ENCODE measurements at places on chromosomes 12 and 14.

DNA sequence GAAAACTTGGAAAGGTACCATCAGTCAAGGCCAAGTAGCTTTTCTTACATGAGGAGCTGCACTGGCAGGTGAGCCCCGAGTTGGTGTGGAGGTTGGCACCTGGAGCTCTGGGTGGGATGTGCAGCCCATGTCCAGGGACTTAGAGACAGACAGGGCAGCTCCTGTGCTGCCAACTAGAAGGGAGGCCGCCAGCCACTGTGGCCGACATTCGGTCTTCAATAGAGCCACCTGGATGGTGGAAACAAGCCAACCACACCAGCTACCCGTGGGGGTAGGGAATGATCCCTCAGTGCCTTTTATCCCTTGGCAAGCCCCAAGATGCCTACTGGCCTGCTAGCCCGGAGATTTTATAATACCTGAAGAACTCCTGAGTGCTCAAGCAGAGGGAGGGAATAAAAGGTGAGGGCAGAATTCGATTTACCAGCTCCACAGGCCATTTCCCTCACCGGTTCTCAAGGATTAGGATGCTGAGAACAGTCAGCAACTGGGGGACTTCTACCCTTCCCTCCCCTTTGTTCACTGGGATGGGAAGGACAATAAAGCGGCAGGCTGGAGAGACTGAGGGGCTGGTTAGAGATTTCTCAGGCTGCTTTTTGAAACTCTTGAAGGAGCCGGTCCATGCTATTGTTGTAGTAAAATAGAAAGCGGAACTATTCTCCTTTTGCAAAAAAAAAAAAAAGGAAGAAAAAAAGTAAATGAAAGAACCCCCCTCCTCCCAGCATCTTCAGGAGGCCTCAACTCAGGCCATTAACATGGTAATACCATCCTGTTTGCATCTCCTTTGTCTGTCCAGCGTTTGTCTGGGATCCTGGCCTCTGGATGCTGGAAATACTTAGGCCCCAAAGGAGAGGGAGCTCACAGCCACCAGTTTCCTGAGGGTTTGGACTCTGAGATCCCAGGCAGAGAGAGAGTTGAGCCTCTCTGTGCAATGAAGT lies 321.6 kb downstream of the ZFP36L1 start:
- DNase-seq = no peak

- DNase-seq = no peak
Measured at GRCh38 chr14:80536456-80536855, 325.2 kb upstream of the DIO2 start.

DNA sequence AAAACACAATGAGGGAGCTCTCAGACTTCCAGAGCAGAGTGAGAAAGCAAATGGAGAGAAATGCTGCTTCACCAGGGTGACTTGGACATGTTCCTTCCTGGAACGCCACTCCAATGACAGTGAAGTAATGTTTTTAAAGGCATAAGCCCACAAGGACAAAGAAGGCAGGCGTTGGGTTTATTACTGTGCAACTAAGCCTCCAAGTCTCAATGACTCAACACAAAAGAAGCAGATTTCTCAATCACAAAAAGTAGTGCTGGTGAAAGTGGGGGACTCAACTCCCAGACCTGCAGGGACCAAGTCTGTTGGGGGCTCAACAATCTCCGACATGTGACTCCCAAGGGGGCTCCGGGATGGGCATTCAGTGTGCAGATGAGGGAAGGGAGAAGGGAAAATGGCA lies 505.2 kb downstream of the BCL11B start:
- DNase-seq = no peak

DNA sequence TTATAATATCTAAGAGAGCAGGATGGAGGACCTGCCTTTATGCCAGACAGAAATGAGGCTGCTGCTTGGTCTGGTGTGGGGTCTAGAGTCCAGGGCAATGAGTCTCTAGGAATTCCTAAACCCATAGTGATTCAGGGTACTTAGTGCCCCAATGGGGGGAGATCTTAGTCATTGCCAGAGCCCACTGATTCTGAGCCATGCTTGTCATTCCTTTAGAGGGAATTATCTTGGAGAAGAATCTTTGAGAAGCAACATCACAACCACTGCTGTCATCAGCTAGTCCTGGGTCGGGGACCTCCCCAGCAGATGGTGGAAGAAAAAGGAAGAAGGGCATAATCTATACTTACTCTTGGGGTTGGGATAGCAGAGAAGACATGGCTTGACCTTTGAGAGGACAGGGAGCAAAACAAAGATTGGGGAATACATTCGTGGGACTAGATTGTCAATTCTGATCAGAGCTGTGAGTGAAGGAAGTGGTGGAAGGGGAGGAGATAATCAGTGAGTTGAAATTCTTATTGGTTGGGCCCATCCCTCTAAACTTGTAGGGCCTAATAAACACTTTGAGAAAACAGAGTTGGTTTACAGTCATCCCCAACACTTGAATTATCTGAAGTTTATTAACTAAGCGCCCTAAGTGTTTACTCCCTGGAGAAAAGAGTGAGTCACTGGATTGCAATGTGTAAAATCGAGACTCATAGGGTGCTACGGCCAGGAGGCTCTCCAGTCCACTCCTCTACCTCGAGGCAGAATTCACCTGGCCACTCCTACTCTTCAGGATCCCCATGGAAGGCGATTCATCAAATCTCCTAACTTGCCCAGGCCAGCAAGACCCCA lies 3.0 kb upstream of the KRT3 start:
- no peak for DNase-seq

- DNase-seq = no peak
Measured at GRCh38 chr14:29339494-29340172, 573.0 kb downstream of the FOXG1 start.

GRCh38 chr12:1836854-1837421 lies 16.6 kb downstream of the LRTM2 start:
- no peak for DNase-seq

GRCh38 chr12:68865399-68866164 lies 57.6 kb downstream of the MDM2 start:
- no peak for DNase-seq

DNA sequence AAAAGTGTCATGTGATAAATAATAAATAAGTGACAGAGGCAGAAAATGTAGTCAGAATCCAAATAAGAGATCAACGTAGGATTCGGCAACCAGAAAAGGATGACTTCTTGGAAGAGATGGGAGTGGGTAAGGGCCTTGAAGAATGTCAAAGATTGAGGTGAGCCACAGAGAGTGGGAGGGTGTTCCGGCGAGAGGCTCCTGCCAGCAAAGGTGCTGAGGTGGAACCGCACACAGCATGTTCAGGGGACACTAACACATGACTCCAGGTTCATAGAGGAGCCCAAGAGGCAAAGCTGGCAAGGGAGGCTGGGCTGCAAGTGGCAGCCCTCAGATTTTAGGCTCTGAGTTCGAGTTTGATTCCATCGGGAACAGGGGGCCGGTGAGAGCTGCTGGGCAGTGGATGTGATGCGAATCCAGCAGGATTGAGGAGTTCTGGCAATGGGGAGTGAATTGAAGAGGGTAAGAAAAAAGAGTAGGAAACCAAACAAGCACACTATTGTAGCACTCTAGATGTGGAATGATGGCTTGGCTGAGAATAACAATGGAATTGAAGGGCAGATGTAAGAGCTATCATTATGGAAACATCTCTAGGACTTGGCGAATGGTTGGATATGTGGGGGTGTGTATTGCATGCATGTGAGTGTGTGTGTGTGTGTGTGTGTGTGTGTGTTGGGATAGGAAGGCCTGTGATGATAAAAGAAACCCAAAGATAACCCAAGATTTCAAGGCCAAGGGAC lies 36.5 kb downstream of the LRRC74A start:
- no peak for DNase-seq

DNA sequence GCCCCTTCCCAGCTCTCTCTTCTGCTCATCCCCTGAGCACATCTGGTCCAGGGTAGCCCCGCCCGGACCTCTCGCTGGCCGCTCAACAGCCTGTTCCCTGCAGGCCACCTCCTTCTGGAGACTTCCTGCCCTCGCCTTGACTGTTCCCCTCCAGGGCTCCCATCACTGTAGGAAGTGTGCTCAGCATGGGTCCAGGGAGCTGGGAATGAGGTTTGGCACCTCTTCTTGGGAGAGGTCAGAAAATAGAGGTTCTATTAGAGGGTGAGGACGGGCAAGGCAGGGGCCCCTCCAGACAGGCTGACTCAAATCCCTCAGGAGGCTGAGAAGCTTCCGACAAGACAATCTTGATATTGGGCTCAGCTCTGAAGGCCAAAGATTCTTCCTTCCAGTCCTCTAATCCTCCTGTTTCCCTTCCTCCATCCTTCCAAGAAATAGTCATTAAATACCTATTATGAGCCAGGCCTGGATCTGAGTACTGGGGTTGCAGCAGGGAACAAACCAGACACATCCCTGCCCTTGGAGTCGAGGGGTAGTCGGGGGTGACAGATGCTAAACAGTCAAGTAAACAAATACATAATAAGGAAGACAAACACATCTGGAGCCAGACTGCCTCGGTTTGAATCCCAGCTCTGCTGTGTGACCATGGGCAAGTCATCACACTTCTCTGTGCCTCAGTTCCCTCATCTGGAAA lies 30.6 kb downstream of the CMKLR1 start:
- no peak for DNase-seq

- no peak for DNase-seq
Measured at GRCh38 chr12:122825773-122826724, 9.2 kb upstream of the HIP1R start.

DNA sequence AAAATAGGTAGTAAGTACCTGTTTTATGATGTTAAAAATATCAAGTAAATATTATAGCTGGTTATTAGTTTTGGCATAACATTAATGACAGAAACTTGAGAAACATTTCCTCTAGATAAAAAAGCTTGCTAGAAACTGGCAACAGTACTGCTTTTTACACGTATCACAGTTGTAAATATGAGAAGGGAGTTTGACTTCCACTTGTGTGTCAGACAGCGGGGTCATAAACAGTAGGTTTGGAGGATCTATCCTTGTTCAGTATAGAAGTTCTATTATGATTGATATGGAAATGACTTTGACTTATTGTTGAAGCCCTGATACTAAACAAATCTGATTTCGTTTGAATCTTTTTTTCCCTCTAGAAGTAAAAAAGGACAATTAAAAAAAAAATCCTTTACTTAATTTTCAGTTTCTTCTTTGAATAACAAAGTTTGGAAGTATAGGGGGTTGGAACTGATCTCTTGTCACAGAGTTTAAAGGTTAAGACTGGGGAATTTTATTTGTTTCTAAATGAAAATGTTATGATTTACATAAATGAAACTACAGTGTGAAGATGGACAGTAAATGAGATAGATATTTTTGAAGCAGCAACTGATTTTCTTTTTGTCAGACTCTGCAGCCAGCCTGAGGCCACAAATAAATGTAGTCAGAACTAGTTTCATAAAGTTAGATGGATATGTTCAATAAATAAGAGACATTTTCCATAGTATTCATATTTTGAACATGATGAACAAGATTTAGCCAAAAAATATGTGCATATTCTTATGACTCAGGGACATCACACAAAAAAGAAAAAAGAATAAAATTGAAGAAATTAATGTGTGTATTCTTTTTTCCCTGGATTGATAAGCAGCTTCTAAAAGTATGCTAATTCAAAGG lies 50.1 kb downstream of the WNK1 start:
- no peak for DNase-seq

DNA sequence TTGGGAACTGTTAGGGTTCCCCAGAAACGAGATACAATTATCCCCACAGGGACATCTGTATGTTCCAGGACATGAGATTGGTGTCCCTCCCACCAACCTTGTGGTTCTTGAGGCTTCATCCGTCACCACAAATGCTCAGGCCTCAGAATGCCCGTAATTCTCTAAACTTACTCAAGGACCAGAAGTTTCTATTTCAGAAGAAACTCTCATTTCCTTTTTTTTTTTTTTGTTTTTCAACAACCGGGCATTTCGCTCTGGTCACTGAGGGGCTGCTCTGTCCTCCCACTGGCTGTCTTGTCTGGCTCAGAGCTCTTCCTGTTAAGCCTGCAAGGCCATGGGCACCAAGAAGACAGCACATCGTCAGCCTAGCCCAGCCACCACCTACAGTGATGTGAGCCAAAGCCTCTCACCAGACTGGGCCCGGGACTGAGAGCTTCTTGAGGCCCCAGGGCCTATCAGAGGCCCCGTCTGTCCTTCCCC lies 36.2 kb downstream of the VDR start:
- peak; percentile 57 for DNase-seq

- DNase-seq = no peak
Measured at GRCh38 chr12:20368114-20368650, at the start of gene PDE3A. PDE3A (plus strand) TSS chr12:20368537; CDS start chr12:20369285, 748 bp downstream.

GRCh38 chr12:79920421-79921238 lies 14.3 kb downstream of the PPP1R12A start:
- no peak for DNase-seq

- no peak for DNase-seq
Measured at GRCh38 chr12:121839993-121840761, 18.5 kb downstream of the HPD start.

- DNase-seq = peak; percentile 12
Measured at GRCh38 chr12:117105902-117106301, 6.7 kb upstream of the TESC start.

GRCh38 chr12:4261655-4262054 lies 11.9 kb upstream of the CCND2 start:
- DNase-seq = no peak

DNA sequence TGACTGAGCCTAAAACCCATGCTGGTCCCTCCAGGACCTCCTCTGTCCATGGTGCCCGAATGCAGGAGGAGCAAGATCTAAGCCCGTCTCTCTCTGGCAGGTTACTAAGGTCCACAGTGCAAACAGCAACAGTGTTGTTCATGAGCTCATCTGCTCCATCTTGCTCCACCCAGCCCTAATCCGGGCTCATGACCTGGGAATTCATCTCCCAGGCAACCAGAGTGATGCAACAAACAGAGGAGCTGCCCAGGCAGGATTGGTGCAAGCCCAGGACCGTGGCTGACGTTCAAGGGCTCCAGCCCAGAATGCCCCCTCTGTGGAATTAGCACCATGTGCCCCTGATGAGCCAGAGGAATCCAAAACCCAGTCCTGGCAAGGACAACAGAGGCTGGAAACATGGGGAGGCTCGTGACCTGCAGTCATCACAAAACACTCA lies 29.9 kb downstream of the HSPB8 start:
- no peak for DNase-seq

DNA sequence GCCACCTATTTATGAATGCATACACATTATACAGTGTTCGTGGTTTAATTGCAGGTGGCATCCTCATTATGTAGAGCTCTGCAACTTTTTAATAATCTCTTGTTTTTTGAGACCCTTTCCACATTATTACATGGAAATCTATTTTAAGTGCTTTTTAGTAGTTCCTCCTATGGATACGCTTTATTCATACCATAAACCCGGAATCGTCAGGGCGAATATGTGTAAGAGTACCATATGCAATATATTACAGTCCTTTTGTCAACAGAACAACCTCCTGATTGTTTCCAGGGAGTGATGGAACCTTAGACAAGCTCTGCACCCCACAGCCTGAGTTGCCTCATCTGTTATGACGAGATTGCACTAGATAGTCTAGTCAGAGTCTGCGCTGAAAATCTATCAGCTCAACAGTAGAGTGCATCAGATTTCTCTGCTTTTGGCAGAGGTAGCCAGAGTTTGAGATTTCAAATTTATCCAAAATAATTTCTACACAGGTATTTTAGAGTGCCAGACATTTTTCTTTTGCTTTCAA lies 33.6 kb downstream of the EID3 start:
- DNase-seq = no peak

DNA sequence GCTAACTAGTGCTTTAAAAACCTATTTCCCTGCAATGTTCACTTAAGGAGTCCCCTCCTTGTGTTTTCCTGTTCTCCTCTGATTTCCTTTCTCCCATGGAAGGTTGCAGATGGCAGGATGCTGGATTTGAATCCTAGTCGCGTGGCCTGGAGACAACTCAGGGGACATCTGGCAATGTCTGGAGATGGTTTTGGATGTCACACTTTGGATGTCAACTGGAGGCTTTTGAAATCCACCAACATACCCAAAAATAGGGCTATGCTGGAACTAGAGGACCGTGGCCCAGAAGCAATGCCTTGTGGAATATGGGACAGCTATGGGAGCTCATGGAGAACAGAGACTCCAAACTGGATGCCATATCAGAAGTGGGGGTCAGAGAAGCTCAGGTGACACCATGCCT lies 95.8 kb upstream of the NOS1 start:
- no peak for DNase-seq
